ENCODE measurements at places on chromosomes 2 and 18.
A peak's percentile ranks its signal among the peaks of the same experiment; 100 is the strongest.

DNA sequence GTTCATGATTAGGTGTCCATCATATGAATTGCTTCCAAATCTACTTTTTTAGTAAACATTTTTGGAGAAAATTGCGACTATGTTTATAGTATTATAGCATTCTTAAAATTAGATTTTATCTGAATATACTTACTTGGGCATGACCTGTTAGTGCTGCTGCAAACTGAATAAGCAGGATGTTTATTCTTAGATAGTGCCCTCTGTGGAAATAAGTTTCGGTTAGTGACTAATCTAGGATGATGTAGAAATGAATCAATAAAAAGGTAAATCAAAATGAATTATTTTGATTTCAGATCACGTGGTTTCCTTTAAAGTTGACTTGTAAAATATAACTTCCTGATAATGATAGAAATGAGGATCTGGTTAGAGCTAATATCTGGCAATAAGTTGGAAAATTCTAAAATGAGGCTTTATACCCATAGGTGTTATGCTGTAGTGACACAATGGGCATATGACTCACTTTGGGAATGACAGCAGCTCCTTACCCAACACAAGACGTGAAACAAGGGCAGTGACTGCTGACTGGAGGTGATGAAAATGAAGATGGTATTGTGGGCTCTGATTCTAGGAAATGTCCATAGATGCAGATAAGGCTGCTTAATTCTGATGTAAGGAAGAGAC, 165.8 kb upstream of the TCF4 start:
- DNase-seq, result peak; percentile 18

- DNase-seq, result peak; percentile 42
These were observed 9.7 kb downstream of the SMAD7 start for GRCh38 chr18:48940854-48941611.

- peak; percentile 27 for DNase-seq
These were observed 48.9 kb downstream of the PTPN4 start for GRCh38 chr2:119808516-119809147.

DNA sequence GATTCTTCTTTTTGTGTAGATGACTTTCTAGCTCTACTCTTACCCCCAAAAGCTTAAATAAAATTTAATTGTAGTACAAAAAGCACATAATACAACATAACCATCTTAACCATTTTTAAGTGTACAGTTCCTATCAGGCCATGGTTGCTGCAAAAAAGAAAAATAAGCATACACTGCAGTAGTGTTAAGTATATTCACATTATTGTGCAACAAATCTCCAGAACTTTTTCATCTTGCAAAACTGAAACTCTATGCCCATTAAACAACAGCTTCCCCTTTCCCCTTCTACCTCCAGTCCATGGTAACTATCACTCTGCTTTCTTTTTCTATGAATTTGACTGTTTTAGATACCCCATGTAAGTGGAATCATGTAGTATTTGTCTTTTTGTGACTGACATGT, 18.1 kb downstream of the PPM1B start:
- DNase-seq, result no peak

DNA sequence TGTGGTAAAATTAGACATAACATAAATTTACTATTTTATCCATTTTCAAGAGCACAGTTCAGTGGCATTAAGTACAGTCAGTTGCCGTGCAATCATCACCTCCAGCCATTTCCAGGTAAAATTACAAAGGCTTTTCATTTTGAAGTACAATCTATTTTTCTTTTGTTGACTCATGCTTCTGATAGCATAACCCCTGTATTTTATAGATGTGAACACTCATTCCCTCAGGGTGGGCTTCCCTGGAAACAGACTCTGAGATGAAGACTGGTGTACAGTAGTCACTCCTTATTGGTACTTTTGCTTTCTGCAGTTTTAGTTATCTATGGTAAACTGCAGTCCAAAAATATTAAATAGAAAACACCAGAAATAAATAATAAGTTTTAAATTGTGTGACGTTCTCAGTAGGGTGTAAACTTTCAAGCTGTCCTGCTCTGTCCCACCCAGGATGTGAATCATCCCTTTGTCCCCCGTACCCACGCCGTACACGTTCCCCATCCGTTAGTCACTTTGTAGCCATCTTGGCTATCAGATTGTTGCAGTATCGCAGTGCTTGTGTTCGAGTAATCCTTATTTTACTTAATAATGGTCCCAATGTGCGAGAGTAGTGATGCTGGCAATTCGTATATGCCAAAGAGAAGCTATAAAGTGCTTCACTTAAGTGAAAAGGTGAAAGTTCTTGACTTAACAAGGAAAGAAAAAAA, 41.1 kb upstream of the NAB1 start:
- DNase-seq, result peak; percentile 47

- DNase-seq, result no peak
These were observed 53.9 kb downstream of the ANKMY1 start for GRCh38 chr2:240503848-240504247.

GRCh38 chr18:12005538-12006487, 24.5 kb downstream of the IMPA2 start:
- DNase-seq, result no peak

GRCh38 chr18:3794537-3795348, 344.8 kb downstream of the TGIF1 start:
- peak; percentile 97 for DNase-seq

DNA sequence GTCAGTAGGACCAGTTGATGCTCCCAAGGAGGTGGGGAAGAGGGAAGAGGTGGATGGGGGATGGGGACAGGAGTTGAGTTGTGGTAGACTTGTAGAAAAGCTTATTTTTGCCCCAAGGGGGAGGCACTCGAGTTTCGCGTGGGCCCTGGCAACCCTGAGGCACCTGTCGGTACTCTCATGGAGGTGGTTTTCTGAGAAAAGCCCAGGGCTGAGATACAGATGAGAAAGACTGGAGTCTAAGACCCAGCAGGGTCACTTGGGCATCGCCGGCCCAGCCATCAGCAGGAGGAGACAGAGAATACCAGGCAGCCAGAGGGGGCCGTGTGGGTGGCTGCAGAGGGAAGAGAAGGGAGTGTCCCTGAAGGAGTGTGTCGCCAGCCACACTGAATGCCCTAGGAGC, 57.7 kb upstream of the HPCAL1 start:
- no peak for DNase-seq

GRCh38 chr2:176826984-176827668, 385.5 kb upstream of the HNRNPA3 start:
- DNase-seq, result no peak

DNA sequence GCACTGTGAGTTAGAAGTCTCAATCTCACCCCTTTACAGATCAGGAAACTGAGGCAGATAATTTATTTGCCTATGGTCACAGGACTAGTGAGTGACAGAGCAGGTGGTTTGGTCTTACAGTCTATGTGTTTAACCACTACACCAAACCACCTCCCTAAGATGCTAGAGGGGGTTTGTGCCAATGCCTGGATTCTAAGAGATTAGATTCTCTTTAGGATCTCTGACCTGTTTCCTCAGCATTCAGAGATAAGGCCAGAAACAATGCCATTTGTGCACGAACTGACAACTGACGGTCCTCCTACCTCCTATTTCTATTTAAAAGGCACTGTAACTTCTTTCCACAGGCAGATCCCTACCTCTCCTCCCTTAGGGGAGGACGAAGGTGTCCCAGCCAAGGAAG, 2.3 kb upstream of the SLC20A1 start:
- no peak for DNase-seq

- no peak for DNase-seq
These were observed 145.3 kb upstream of the MEX3C start for GRCh38 chr18:51342815-51343214.

Measured in dermis blood vessel endothelial cell (primary cell).